ENCODE measurements at places on chromosomes 2 and 18.

DNA sequence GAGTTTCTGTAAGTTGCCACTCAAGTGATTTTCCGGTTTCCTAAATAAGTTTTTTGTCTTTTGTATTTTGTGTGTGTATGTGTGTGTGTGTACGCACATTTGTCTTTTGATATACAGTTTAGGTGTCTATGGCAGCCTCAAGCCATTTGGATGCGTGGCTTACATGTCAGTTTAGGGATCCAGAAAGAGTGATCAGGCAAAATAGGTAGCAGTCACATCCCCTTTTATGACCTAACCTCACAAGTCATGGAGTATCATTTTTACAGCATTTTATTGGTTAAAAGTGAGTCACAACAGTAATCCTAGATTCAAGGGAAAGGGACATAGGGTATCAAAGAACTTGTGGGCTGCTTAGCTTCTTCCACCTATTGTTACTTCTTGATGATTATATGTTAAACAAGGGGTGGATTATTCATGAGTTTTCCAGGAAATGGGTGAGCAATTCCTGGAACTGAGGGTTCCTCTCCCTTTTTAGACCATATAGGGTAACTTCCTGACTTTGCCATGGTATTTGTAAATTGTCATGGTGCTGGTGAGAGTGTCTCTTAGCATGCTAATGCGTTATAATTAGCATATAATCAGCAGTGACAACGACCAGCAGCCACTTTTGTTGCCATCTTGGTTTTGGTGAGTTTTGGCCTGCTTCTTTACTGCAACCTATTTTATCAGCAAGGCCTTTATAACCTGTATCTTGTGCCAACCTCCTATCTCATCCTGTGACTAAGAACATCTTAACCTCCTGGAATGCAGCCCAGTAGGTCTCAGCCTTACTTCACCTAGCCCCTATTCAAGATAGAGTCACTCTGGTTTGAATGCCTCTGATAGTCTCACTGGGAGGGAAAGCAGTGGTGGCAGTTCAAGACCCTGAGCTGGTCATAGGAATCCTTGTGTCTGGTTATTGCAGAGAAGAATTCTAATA, 8.6 kb upstream of the SOCS6 start:
- DNase-seq, result no peak

GRCh38 chr2:182866095-182866460, 359 bp downstream of the FRZB start:
- no peak for DNase-seq

GRCh38 chr2:109030870-109031475, 42.0 kb upstream of the EDAR start:
- DNase-seq, result no peak

DNA sequence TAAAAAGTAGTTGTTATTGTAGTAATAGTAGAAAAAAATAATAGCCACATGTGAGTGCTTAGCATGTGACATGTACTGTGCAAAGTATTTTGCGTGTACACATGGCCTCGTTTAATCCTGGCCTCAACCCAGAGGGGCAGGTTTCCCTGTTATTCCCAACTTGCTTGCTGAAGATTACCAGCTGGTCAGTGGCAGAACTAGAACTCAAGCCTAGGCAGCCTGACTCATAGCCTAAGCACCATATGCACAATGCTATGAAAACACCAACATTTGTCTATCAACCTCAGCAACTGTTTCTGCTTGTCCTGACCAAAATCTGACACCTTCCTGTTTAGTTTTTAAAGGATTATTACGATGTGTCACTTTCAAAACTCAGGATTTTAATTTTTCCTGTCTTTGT, 234.9 kb upstream of the SMAD7 start:
- no peak for DNase-seq

GRCh38 chr2:239400596-239401066, at the start of gene HDAC4:
TSS of gene HDAC4 (minus strand) at chr2:239401020. CDS start at chr2:239352699, 48,321 bp downstream.
- DNase-seq, result no peak

- DNase-seq, result no peak
Measured at GRCh38 chr2:70962885-70963878, 15.2 kb upstream of the ANKRD53 start.

DNA sequence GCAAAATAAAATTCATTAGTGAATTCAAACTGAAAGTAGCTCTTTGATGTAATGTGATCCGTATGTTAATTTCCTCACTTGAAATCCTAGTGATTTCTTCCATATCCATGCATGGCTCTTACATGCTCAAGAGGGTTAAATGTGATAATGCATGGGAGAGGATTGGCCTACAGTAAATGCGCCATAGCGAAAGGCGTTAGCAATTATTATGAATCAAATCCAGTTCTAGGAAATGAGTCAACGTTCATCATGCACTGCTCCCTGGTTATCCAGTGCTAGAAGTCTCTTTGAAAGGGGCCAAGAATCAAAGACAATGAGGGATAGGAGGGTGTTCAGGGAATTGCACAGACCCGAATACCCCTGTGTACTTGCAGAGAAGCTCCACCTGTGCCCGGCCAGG, 101.4 kb upstream of the RASGRP3 start:
- no peak for DNase-seq

GRCh38 chr2:191863988-191864387, 17.1 kb upstream of the CAVIN2 start:
- DNase-seq, result no peak

- no peak for DNase-seq
Measured at GRCh38 chr2:151721161-151721560, 13.1 kb downstream of the NEB start.

Measured in stimulated activated CD8-positive, alpha-beta memory T cell treated with anti-CD3 and anti-CD28 coated beads, Interleukin-4, amount 100 ng/mL, for 1 hour (primary cell).